ENCODE measurements at places on chromosomes 16 and 17. TPM values are rescaled to one million over a fixed set of nuclear protein-coding genes. Genes with fewer than 3 reads are reported as not detected.

DNA sequence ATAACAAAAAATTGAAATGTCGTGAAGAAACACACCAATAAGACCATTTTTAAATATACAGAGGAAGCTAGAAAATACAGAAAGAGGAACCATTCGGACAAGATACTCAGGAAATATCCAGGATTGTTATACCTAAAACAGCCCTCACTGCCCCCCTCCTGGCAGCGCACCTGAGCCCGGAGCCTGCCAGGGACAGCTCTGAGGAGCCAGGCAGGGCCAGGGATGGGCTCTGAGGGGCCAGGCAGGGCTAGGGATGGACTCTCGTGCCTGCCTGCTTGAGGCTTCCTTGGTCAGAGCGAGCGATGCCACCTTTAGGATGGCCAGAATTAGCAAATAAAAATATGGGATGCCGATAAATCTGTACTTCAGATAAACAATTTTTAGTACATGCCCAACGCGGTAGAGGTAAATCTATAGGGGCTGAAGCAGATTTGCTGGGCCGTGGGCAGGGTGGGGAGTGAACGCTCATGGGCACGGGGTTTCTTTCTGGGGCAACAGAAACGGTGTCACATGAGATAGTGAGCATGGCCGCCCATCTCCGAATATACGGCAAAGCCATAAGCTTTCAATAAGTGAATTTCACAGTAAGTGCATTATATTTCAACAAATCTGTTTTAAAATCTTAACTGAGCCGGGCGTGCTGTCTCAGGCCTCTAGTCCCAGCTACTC is 18.2 kb upstream of the CSNK1D start:
- H3K27ac ChIP-seq: peak overlapping the region; percentile 100
- no peak for DNase-seq
- H3K36me3 ChIP-seq: no peaks in the 10 kb centered on the region
- no peaks in the 10 kb centered on the region for H3K4me1 ChIP-seq
- H3K4me3 ChIP-seq: peak overlapping the region; percentile 64

Gene TBC1D26
- total RNA-seq: 0.90 TPM

- no peak overlapping the region for H3K27ac ChIP-seq
- H3K36me3 ChIP-seq: no peaks in the 10 kb centered on the region
- H3K4me1 ChIP-seq: no peaks in the 10 kb centered on the region
Observed at GRCh38 chr16:50284131-50284911, 18.0 kb downstream of the ADCY7 start.

GRCh38 chr16:89172528-89173173 is 1.1 kb downstream of the CDH15 start:
- H3K4me1 ChIP-seq: no peaks in the 10 kb centered on the region
- no peak for DNase-seq
- H3K4me3 ChIP-seq: no peak overlapping the region
- peaks cover 19% of the 10 kb centered on the region for H3K27me3 ChIP-seq

- H3K27me3 ChIP-seq: no peaks in the 10 kb centered on the region
- peaks cover under 1% of the 10 kb centered on the region for H3K4me1 ChIP-seq
- DNase-seq: no peak
- H3K36me3 ChIP-seq: no peaks in the 10 kb centered on the region
Observed at GRCh38 chr17:66548659-66549310, 246.4 kb downstream of the PRKCA start.

- no peak overlapping the region for H3K4me3 ChIP-seq
- no peaks in the 10 kb centered on the region for H3K36me3 ChIP-seq
- H3K27ac ChIP-seq: peak overlapping the region; percentile 80
- DNase-seq: peak; percentile 75
Observed at GRCh38 chr17:31580706-31581490, 189.4 kb downstream of the RAB11FIP4 start.

GRCh38 chr17:17358866-17359265 is 55.7 kb downstream of the NT5M start:
- H3K36me3 ChIP-seq: no peaks in the 10 kb centered on the region
- H3K27me3 ChIP-seq: no peaks in the 10 kb centered on the region
- no peak overlapping the region for H3K4me3 ChIP-seq
- H3K27ac ChIP-seq: no peak overlapping the region
- peak; percentile 4 for DNase-seq
- H3K4me1 ChIP-seq: no peaks in the 10 kb centered on the region

DNA sequence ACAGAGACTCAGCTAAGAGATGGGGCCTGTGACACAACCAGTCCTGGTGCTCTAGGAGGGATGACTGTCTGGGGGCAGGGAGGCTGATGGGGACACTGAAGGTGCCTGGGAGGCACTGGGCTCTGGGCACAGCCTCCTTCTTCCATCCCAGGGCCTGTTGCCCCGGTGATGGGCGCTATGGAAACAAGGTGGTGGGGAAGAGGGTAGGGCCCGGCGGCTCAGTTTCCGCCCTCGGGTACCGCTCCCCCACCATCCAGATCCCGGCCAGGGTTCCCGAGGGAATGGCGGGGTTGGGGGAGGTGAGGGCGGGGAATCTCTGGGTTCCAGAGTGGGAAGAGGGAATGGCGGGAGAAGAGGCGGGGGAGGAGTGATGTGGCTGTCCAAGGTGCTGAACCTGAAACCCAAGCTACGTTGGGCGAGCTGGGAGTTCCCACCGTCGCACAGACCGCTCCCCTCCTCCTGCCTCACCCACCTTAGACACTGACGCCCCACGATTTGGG is 981 bp downstream of the KCNH4 start:
- peaks cover 6% of the 10 kb centered on the region for H3K27me3 ChIP-seq
- H3K4me1 ChIP-seq: no peaks in the 10 kb centered on the region
- no peaks in the 10 kb centered on the region for H3K36me3 ChIP-seq

Gene DNAJA2
- total RNA-seq: 50.0 TPM

Gene MPP2
- 20.9 TPM for total RNA-seq

DNA sequence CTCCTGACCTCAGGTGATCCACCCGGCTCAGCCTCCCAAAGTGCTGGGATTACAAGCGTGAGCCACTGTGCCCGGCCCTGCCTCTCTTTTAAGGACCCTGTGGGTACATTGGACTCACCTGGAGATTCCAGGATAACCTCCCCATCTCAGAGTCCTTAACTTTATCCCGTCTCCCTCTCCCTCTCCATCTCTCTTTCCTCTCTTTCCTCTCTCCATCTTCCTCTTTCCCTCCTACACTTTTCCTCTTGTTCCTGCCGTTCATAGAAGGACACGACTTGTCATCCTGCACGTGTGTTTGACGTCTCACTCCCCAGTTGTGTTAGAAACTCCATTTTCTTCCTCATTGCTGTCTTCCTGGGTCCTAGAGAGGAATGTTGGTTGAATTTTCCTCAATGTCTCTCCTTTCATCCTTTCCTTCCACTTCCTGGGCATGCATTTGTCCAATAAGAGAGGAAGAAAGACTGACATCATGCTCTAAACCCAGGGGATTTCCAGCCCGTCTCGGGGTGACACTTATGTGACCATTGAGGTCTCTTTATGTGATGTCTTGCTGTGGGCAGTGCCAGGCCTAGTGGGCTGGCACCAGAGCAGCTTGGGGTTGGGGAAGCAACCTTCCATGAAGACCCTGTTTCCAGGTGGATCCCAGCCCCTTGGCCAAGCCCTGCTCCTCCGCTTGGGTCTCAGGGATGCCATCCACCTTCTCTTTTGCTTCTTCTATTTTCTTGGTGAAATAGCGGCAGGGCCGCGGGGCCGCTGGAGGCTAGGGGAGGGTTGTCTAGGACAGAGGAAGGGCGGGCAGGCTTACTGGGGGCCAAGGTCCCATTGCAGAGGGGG is 39.8 kb upstream of the IRF8 start:
- no peak overlapping the region for H3K27ac ChIP-seq
- H3K36me3 ChIP-seq: no peaks in the 10 kb centered on the region
- no peaks in the 10 kb centered on the region for H3K4me1 ChIP-seq
- H3K27me3 ChIP-seq: no peaks in the 10 kb centered on the region

Gene OR1A1
- not detected for total RNA-seq

GRCh38 chr17:77472468-77473310 is 331.9 kb downstream of the SEC14L1 start:
- H3K27me3 ChIP-seq: no peaks in the 10 kb centered on the region
- DNase-seq: no peak
- no peaks in the 10 kb centered on the region for H3K36me3 ChIP-seq

- no peaks in the 10 kb centered on the region for H3K36me3 ChIP-seq
- DNase-seq: no peak
- no peaks in the 10 kb centered on the region for H3K4me1 ChIP-seq
- H3K4me3 ChIP-seq: no peak overlapping the region
Observed at GRCh38 chr17:14204084-14204483, 32.6 kb downstream of the CDRT15 start.

GRCh38 chr16:53982631-53983042 is 278.7 kb downstream of the FTO start:
- no peak overlapping the region for H3K4me3 ChIP-seq
- H3K27me3 ChIP-seq: no peaks in the 10 kb centered on the region
- no peak for DNase-seq

- H3K27ac ChIP-seq: no peak overlapping the region
- no peaks in the 10 kb centered on the region for H3K36me3 ChIP-seq
- DNase-seq: no peak
- H3K27me3 ChIP-seq: no peaks in the 10 kb centered on the region
Observed at GRCh38 chr17:69590671-69591070, 176.2 kb downstream of the MAP2K6 start.

- no peak overlapping the region for H3K4me3 ChIP-seq
- H3K27me3 ChIP-seq: no peaks in the 10 kb centered on the region
- H3K27ac ChIP-seq: no peak overlapping the region
- no peaks in the 10 kb centered on the region for H3K36me3 ChIP-seq
- no peaks in the 10 kb centered on the region for H3K4me1 ChIP-seq
- DNase-seq: no peak
Observed at GRCh38 chr17:72833128-72833765, 259.2 kb downstream of the SLC39A11 start.

Gene TBC1D3C
- not detected for total RNA-seq

GRCh38 chr17:31838636-31839225 is 20.3 kb downstream of the COPRS start:
- H3K4me3 ChIP-seq: no peak overlapping the region
- no peaks in the 10 kb centered on the region for H3K36me3 ChIP-seq
- peaks cover 6% of the 10 kb centered on the region for H3K4me1 ChIP-seq
- H3K27me3 ChIP-seq: no peaks in the 10 kb centered on the region

- no peak overlapping the region for H3K27ac ChIP-seq
- H3K4me1 ChIP-seq: no peaks in the 10 kb centered on the region
- no peak for DNase-seq
- no peak overlapping the region for H3K4me3 ChIP-seq
- no peaks in the 10 kb centered on the region for H3K36me3 ChIP-seq
Observed at GRCh38 chr17:77628035-77628434, 330.5 kb upstream of the TNRC6C start.

GRCh38 chr17:43151880-43152456 is 19.0 kb upstream of the NBR1 start:
- no peaks in the 10 kb centered on the region for H3K4me1 ChIP-seq
- H3K27ac ChIP-seq: no peak overlapping the region
- no peaks in the 10 kb centered on the region for H3K36me3 ChIP-seq
- H3K4me3 ChIP-seq: no peak overlapping the region
- H3K27me3 ChIP-seq: no peaks in the 10 kb centered on the region

DNA sequence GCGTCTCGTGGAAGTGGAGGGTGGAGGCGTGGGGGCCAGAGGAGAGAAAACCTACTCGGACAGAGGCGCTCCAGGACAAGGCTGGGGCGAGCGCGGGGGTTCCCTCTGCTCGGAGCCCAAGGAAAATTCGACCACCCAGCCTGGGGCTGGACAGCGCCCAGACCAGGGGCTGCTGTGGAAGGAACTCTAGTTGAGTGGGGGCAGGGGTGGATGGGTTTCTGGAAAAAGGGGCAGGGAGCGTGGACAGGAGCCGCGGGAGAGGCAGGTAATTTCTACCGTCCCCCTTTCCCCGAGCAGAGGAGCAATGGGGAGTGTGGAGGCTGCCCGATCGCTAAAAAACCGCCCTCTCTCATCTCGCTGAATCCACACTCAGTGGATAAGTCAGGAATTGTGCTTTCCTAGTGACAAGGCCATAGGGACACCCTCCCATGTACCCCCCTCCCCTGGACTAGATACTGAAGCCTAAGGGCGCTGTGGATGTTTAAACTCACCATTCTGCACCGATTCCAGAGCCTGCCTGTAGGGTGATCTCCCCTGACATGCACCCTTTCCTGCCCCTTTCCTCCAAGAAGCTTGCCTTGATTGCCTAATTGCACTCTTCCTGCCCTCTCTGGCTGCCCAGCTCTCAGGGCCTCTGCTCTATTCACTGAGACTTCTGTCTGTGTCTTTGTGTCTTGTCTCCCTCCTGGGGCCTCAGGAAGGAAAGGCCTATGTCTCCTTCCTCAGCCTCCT is 90.7 kb upstream of the TMEM97 start:
- peaks cover 17% of the 10 kb centered on the region for H3K27me3 ChIP-seq
- H3K4me1 ChIP-seq: peaks cover 5% of the 10 kb centered on the region
- H3K4me3 ChIP-seq: no peak overlapping the region
- H3K27ac ChIP-seq: no peak overlapping the region
- no peak for DNase-seq

DNA sequence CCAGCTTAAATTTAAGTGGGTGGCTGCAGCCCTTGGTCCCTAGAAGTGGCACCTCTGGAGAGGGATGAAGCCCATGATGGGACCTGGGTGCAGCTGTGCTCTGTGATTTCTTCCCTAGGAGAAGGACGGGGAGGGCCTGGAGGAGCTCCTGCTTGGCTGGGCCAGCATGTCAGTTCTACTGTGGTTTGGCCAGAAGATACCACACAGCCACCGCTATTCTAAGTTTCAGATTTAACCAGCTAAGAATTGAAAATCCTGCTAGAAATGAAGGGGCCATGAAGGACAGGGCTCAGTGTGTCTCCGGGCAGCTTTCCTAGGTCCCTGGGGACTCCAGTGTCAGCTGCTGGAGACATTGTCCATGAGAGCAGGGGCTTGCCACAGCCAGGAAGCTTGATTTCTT is 9.7 kb downstream of the RAP1GAP2 start:
- no peaks in the 10 kb centered on the region for H3K4me1 ChIP-seq
- no peaks in the 10 kb centered on the region for H3K36me3 ChIP-seq
- no peak for DNase-seq
- H3K27ac ChIP-seq: no peak overlapping the region

Gene TRPV3
- total RNA-seq: not detected

DNA sequence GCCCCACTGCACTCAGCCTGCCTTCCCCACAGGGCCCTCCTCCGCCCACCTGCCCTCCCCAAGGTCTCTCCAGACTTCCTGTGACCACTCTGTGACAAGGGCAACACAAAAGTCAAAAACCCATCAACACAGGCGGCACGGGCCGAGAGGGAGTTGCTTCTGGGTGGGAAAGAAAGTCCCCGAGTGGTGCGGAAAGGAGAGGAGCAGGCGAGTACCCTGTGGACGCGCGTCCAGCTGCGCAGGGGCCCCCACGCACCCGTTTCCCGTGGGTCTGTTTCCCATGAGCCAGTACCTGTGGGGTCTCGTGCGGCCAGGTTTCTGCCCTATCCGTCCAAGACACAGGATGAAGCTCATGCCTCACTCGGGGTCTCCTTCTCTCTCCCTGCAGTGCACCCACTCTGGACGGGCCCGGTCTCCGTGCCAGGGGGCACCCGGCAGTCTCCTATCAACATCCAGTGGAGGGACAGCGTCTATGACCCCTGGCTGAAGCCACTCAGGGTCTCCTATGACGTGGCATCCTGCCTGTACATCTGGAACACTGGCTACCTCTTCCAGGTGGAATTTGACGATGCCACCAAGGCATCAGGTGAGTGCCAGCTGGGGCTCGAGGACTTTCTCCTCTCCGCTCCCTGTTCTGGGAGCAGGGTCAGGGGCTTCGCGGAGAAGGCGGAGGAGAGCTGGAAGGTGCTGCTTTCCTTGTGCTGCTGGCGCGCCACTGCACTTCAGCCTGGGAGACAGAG is 12.2 kb downstream of the CD2BP2 start:
- no peaks in the 10 kb centered on the region for H3K27me3 ChIP-seq
- DNase-seq: no peak
- H3K27ac ChIP-seq: no peak overlapping the region
- no peaks in the 10 kb centered on the region for H3K36me3 ChIP-seq

Gene TIGD7
- 13.3 TPM for total RNA-seq

- no peaks in the 10 kb centered on the region for H3K36me3 ChIP-seq
- no peak overlapping the region for H3K27ac ChIP-seq
- no peaks in the 10 kb centered on the region for H3K4me1 ChIP-seq
- no peak for DNase-seq
- no peak overlapping the region for H3K4me3 ChIP-seq
Observed at GRCh38 chr16:55697867-55698266, 42.1 kb downstream of the SLC6A2 start.

Gene TPSG1
- not detected for total RNA-seq

Gene NEUROD2
- not detected for total RNA-seq
